ENCODE measurements at places on chromosomes 1 and 21. TPM values are rescaled to one million over a fixed set of nuclear protein-coding genes. Genes with fewer than 3 reads are reported as not detected.

DNA sequence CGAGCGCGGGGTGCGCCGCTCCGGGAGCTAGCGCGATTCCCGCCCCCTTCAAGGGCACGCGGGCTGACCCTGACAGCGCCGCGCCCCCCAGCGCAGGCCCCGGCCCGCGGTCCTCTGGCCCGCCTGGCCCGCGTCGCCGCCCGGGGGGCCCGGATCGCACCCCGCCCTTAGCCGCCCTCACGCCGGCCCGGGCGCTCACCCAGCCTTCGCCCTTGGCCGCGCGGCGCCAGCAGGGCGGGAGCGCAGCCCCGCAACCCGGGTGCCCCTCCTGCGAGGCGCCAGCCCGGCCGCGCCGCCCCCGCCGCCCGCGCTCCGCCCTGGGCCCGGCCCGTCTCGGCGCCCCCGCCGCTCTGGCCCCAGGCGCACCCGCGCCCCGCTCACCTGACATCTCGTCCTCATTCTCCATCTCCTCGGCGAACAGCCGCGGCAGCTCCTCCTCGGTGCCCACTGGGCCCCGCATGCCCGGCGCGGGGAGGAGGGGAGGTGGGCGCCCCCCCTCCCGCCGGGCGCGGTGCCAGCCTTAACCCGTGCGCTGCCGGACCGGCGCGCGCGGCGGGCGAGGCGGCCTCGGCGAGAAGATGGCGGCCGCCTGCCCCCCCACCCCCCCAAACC lies 451 bp downstream of the CHD5 start:
- no peak for DNase-seq

DNA sequence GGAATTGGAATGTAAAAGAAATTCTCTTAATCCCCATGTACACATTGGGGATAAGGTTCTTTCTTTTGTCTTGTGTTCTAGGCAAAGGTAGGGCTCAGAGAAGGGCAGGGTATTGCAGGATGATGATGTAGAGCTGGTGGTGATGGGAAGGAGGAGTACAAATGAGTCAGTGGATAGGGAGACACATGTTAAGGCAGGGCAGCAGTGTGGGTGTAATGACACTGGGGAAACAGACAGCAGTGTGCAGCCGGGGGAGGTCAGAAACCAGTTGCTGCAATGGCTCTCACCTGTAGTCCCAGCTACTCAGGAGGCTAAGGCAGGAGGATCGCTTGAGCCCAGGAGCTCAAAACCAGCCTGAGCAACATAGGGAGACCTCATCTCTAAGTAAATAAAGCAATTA lies 5.1 kb downstream of the NLRP3 start:
- no peak for DNase-seq

The G0S2 gene
- total RNA-seq = 37.4 TPM

The FCRL3 gene
- not detected for total RNA-seq

The CRABP2 gene
- total RNA-seq = 1.6 TPM

DNA sequence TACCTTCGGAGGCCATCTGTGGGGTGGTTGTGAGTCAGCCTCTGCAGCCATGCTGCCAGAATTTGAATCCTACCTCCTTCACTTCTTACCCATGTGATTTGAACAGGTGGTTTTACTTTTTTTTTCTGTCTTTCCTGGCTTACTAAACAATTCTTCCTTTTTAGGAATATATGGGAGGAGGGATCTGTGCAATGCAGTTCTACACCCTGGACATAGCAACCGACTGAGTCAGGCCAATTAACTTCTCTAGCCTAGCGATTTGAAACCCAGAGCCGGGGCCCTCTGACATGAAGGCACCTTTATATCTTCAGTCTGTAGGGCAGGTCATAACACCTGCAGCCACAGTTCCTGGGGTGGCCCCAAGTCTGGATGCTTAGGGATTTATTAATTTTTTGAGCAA lies 83.6 kb downstream of the ST6GALNAC3 start:
- DNase-seq = no peak

- no peak for DNase-seq
Observed at GRCh38 chr1:182603646-182604174, 479 bp downstream of the RGS16 start.

DNA sequence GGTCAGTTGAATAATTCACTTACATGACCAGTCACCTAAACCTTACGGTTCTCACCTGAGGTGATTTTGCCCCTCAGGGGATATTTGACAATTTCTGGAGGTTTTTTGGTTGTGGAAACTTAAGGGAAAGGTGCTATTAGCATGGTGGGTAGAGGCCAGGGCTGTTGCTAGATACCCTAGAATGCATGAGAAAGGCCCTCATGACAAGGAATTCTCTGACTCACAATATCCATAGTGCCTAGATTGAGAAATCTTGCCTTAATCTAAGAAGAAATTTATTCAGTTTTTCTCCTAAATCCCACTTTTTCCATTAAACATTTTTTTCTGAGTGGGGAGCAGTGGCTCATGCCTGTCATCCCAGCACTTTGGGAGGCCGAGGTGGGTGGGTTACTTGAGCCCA lies 119.7 kb downstream of the TGFB2 start:
- DNase-seq = no peak

The CD1C gene
- total RNA-seq = not detected

The DISP1 gene
- total RNA-seq = 0.02 TPM

The LORICRIN gene
- not detected for total RNA-seq

- DNase-seq = peak; percentile 23
Observed at GRCh38 chr1:26828411-26828991, 2.0 kb downstream of the ZDHHC18 start.

GRCh38 chr1:165524639-165525285 lies 19.0 kb upstream of the LRRC52 start:
- DNase-seq = no peak

- DNase-seq = no peak
Observed at GRCh38 chr1:26960625-26960966, 328 bp upstream of the KDF1 start.

The RAB7B gene
- not detected for total RNA-seq

The ATAD3C gene
- total RNA-seq = 0.60 TPM

The SPRR2G gene
- total RNA-seq = not detected

The GNG4 gene
- 0.11 TPM for total RNA-seq

DNA sequence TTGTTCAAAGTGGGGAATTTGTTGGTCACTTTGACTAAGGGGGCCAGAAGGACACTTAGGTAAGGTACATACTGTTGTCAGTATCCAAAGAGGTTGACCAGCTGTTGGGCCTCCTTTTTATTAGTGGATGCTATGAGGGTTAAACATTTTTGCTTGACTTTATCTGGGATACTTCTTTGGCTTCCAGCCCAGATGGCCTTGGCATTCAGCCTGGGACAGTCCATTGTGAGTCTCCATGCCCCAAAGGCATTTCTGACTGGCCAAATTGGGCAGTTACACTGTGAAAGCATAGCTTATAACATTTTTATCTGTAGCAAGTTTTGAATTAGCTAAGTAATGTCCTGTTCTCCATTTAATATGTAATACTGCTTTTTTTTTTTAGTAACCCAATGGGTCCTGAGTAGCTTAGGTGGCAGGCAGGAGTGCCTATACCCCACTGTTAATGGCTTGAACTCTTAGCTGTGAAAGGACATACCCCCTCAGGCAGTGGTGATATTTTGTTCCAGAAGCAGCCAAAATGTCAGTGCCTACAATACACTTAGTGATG lies 35.4 kb upstream of the CD1D start:
- no peak for DNase-seq

DNA sequence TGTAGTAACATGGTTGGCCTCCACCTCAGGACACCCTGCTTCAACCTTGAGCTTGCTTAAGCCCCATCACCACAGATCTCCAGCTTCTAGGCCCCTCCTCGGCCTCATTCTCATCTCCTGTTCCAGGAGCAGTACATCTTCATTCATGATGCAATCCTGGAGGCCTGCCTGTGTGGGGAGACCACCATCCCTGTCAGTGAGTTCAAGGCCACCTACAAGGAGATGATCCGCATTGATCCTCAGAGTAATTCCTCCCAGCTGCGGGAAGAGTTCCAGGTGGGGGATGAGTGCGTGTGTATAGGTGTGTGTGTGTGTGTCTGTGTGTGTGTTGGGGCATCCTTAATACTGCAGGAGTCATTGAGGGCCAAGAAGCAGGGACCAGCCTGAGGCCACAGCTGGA lies 79.6 kb downstream of the PTPRU start:
- DNase-seq = no peak

The PRRX1 gene
- total RNA-seq = not detected

DNA sequence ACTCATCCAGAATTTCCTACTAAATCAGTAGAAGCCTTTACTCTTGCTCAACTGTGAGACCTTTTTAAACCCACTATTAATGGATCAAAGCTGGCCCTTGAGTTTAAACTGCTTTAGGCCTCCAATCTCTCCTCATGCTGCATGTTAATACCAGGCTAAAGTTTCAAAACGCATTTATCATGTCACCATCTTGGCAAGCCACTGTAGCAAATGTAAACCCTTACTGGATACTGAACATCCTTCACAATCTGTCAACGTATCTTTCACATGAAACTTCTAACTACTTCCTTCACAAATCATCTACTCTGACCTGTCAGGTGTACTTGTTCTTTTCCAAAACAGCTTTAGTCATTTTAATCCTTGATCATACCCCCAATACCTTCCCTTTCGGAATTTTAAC lies 3.0 kb downstream of the PAXBP1 start:
- no peak for DNase-seq

The BACH1 gene
- 53.6 TPM for total RNA-seq

GRCh38 chr1:65751961-65752360 lies 40.7 kb upstream of the PDE4B start:
- DNase-seq = no peak

The KCNT2 gene
- total RNA-seq = 0.49 TPM

DNA sequence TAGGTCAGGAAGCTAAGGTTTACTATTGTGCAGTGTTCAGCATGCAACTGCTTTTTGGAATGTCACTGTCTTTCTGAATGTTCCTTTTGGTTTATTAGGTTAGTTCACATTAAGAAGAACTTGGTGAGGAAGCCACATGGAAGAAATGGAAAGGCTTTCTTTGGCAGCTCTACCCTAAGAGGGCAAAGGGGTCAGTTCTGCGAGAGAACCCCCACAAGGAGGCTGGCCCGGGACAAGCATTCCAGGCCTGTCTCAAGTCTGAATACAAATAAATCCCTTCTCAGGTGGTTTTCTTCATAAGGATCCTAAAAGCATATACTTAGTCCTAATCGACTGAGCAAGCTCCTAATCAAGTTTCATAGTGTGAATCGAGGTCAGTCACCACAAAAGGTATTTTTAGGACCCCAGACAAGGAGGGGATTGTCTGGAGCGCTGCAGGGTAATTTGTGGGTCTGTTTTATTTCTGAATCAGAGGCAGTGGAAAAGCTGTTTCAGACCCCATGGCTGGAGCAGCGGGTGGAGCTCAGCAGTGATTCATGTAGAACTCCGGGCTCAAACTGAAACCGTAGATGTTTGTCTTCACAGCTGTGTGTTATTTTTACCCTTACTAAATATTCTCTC lies 63.3 kb downstream of the ERG start:
- DNase-seq = no peak

- DNase-seq = no peak
Observed at GRCh38 chr21:43619856-43620255, 39.4 kb downstream of the HSF2BP start.

GRCh38 chr1:245771511-245772281 lies 616.9 kb downstream of the KIF26B start:
- no peak for DNase-seq

The AGO3 gene
- 31.1 TPM for total RNA-seq

DNA sequence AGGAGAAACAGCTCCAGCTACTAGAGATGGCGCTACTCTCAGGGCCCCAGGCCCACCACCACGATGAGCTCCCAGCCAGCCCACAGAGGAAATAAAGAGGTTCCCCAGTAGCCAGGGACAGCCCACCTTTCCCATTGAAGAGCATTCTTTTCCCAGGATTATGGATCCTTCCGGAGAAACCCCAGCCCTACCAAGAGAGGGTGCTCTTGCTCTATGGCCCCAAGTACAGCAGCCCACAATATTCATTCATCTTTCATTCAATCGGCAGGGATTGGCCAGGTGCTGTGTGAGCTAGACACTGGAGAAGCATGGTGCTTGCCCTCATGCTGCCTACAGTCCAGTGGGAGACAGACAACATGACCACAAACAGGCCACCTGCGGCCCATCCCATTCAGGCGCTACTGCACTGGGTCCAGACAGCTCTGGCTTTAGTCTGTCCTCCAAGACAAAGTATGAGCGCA lies 29.9 kb downstream of the PMVK start:
- DNase-seq = no peak

The WNT2B gene
- total RNA-seq = 0.04 TPM

The PAQR6 gene
- total RNA-seq = 1.0 TPM

DNA sequence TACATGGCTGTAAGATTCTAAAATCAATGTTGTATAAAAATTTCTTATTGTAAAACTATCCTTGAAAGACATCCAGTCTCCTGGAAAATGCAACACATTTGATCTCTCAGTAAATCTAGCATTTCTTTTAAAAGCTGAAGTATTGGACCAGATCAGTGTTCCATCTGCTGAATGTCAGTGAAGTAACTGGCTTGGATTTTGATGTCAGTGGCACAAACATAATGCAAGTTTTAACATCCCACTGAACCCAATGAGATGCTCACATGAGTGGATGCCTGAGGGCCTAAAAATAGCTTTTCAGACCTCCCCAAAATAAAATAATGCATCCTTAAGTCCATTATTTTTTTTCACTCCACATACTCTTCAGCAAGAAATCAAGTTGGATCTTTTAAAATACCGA lies 1432.2 kb downstream of the MRPL39 start:
- DNase-seq = no peak

GRCh38 chr1:217115404-217116380 lies 392.5 kb upstream of the ESRRG start:
- no peak for DNase-seq

GRCh38 chr1:36706416-36706815 lies 223.7 kb upstream of the CSF3R start:
- no peak for DNase-seq

GRCh38 chr1:162674034-162674608 lies 41.9 kb downstream of the DDR2 start:
- no peak for DNase-seq

The SMCP gene
- not detected for total RNA-seq

The RXFP4 gene
- not detected for total RNA-seq

GRCh38 chr1:101112051-101112780 lies 86.6 kb upstream of the DPH5 start:
- peak; percentile 34 for DNase-seq

The EEIG2 gene
- total RNA-seq = 22.8 TPM

The AMY2A gene
- total RNA-seq = 0.33 TPM

The SNX7 gene
- total RNA-seq = 0.09 TPM

- DNase-seq = no peak
Observed at GRCh38 chr1:194114288-194114687, 927.9 kb upstream of the B3GALT2 start.

DNA sequence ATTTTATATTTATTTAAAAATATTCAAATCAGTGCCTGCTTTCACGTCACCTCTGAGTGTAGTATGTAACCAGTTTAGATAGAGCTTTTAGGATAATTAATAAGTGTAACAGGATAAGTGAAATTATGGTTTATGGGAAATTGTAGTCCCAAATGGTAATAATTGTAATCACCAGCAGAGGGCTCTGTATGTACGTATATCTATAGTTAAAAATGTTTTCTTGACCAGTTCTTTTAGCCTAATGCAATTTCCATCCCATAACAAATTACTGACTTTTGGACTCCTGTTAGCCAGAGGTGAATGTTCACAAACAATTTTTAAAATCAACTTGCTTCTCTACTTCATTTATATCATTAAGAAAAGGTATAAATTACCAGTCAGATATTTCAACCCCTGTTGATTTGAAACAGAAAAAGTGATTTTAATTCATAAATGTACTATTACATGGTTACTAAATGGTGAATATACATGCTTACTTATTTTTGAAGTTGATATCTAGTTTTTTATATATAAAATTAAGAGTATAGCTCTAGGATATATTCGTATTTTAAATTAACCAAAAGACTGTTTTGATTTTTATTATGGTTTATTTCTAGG lies 25.3 kb downstream of the SLC30A7 start:
- DNase-seq = peak; percentile 21

All from K562 (cell line).